ENCODE measurements at places on chromosomes 6 and 20. TPM values are rescaled to one million over a fixed set of nuclear protein-coding genes. Genes with fewer than 3 reads are reported as not detected.

- no peak for ATAC-seq
Measured at GRCh38 chr6:83854001-83854501, 891 bp downstream of the RIPPLY2 start.

Gene SF3B5
- total RNA-seq, result 211 TPM

GRCh38 chr6:43846556-43846955 is 76.5 kb downstream of the VEGFA start:
- no peak for ATAC-seq

Gene FLRT3
- 1.4 TPM for total RNA-seq

DNA sequence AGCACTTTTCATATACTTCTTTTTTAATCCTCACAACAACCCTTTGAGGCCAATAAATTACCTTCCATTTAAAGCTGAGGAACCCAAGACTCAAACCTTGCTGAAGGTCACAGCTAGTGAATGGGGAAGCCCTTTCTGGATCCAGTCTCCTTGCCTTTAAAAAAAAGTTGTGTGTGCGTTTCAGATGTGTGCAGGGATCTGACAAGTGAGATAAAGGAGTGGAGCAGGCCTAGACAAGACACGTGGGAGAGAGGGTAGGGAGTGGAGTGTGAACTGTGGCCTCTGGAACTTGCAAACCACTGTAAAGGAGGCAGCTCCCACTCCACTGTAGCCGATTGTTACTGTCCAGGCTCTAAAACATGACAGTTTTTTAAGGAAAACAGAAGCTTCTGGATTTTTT is 1.9 kb downstream of the KLHL32 start:
- no peak for ATAC-seq

Measured in motor neuron (in vitro differentiated cells).